ENCODE measurements at places on chromosomes 13 and 19. TPM values are rescaled to one million over a fixed set of nuclear protein-coding genes. Genes with fewer than 3 reads are reported as not detected.

GRCh38 chr19:41552558-41552957 lies 23.4 kb upstream of the CEACAM21 start:
- DNase-seq = no peak

Gene TMEM86B
- total RNA-seq = 1.6 TPM

DNA sequence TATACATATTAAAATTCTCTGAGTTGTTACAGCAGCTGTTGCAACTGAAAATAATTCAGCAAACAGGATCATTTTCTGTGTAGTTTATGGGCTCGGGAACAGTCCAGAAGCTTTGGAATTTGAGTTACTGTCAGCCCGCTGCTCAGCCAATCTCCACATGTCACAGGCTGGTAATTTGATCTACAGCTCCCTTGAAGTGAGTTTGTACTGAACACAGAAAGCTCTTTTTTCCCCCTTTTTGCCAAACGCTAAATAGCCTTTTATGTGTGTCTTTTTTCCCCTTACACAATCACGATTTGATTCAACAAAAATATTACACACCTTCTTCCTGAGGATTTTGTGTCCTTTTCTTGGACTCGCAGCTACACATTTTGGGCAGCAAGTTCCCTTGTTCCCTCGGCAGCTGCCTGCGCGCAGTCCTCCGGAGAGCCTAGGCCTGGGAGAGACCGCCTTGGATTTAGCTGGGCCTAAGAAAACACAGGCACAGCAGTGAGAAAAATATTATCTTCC lies 371.4 kb downstream of the KCNRG start:
- DNase-seq = no peak

- DNase-seq = no peak
These were observed 7.9 kb downstream of the INTS6 start for GRCh38 chr13:51444922-51445321.

DNA sequence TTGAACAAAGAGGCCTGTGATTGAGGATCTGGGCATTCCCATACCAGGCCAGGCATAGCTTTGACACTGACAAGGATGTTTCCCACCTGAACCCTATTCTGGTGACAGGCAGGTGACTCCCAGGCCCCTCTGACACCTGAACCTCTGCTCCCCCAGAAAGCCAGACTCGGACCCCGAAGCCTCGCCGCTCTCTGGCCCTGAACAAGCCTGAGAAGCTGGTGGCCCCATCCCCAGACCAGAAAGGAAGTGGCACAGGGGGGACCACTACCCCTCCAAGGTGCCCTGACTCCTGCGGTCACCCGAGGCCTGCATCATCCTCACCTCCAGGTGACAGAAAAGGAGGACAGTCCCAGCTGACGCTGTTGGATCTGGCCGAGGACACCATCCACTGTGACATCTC lies 14.7 kb downstream of the SIX5 start:
- peak; percentile 62 for DNase-seq

Gene CAPNS1
- 597 TPM for total RNA-seq

DNA sequence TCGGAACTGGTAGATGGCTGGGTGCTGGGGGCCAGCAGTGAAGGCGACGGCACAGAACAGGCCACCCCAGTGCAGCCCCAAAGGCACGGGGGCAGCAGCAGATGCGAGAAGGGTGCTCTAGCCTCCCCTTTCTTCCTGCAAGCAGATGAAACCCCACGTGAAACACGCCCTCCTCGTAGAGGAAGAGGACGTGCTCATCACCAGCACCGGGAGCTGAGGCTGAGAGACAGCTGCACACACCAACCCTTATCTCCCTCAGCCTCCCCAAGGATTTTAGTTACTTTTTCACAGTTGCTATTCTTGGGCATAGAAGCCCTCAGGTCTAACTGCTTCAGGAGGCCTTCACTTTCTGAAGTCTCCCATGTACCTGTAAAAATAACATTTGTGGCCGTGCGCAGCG lies 11.9 kb downstream of the ZNF787 start:
- no peak for DNase-seq

DNA sequence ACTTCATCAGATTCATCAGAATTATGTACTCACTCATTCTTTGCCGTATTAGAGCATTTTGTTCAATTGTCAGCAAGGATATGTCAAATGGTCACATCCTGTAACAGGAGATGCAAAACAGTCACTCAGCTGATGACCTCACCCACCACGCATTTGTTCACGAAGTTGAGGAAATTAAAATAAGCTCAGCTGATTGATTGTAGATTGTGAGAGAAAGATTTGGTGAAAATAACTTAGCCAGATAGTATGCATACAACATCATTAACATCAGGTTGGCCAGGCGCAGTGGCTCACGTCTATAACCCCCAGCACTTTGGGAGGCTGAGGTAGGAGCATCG lies 22.6 kb upstream of the CDC16 start:
- DNase-seq = no peak

GRCh38 chr19:8163759-8164158 lies 14.4 kb upstream of the FBN3 start:
- no peak for DNase-seq

DNA sequence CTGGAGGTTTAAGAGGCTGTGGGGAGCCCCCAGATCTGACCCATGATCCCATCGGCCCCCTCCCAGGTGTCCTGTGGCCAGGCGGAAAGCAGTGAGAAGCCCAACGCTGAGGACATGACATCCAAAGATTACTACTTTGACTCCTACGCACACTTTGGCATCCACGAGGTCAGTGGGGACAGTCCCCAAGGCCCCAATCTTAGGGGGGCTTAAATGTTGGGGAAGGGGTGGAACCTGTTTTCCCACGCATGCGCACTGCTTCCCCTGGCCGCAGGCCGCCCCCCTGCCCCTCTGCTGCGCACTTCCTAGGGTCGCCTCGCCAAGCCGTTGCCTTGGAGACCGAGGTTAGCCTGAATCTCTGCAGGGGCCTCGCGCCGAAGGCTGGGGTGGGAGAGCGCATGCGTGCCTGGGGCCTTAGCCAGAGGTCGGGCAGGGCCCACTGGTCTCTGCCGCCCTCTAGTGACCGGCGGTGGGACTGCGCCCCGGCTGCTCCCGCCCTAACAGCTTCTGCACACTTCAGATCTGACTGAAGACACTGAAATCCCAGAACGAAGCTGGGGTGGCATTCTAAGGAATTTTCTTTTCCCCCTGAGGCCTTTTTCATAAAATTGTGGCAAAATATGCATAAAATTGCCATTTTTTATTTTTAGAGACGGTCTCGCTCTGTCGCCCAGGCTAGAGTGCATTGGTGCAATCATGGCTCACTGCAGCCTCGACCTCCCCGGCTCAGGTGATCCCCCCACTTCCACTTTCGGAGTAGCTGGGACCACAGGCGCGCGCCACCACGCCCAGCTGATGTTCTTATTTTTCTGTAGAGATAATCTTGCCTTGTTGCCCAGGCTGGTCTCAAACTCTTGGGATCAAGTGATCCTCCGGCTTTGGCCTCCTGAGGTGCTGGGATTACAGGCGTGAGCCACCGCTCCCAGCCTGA lies 3.6 kb downstream of the PRMT1 start:
- peak; percentile 98 for DNase-seq

Gene SGCG
- total RNA-seq = 3.9 TPM

- DNase-seq = peak; percentile 99
These were observed at the start of gene ZSCAN18 for GRCh38 chr19:58097781-58098681. TSS of gene ZSCAN18 (minus strand) at chr19:58098231. CDS start at chr19:58090267, 7,964 bp downstream.

DNA sequence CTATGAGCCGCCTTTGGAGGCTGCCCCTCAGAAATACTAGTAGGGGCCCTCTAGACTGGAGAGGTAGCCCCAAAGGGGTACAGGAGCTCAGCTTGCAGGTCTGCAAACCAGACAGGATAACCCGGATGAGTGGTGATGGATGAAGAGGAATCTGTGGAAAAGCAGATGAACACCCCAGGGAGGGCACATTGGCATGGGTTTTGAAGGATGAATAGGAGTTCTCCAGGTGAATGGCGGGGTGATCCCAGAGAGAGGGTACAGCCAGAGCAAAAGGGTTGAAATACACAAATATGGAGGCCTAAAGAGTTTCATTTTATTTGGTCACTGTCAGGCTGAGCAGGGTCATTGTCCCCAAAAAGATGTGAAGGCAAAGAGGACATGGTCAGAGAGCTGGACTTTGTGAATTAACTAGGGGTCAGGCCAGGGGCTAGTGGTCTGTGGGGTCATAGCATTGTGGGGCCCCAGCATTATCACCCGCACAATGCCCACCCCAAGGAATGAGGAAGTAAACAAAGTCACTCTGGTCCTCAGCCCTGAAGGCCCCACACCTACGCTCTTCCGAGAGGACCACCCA lies 4.8 kb downstream of the NR2F6 start:
- no peak for DNase-seq

DNA sequence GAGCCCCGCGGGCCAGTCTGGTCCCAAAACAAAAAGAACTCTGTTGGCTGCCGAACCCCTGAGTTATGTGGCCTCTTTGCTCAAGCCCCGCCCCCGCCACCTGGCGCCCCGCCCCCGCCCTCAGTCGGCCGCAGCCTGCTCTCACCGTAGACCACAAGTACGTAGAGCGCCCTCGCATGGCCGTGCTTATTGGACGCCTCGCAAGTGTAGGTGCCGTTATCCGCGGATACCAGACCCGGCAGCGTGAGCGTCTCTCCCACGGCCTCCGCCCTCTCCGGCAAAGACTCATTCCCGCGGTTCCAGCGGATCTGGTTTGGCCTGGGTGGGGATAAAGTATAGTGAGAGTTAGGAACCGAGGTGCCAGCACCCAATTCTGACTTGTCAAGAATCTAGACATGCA lies 5.5 kb upstream of the ZNF428 start:
- DNase-seq = no peak

Gene BRSK1
- 9.2 TPM for total RNA-seq

- no peak for DNase-seq
These were observed 1292.2 kb downstream of the UQCRFS1 start for GRCh38 chr19:27920774-27921173.

- no peak for DNase-seq
These were observed 4.8 kb upstream of the C1QTNF9 start for GRCh38 chr13:24304620-24305019.

GRCh38 chr19:48798937-48799336 lies 11.9 kb downstream of the BCAT2 start:
- no peak for DNase-seq

Gene CCNE1
- total RNA-seq = 0.71 TPM

DNA sequence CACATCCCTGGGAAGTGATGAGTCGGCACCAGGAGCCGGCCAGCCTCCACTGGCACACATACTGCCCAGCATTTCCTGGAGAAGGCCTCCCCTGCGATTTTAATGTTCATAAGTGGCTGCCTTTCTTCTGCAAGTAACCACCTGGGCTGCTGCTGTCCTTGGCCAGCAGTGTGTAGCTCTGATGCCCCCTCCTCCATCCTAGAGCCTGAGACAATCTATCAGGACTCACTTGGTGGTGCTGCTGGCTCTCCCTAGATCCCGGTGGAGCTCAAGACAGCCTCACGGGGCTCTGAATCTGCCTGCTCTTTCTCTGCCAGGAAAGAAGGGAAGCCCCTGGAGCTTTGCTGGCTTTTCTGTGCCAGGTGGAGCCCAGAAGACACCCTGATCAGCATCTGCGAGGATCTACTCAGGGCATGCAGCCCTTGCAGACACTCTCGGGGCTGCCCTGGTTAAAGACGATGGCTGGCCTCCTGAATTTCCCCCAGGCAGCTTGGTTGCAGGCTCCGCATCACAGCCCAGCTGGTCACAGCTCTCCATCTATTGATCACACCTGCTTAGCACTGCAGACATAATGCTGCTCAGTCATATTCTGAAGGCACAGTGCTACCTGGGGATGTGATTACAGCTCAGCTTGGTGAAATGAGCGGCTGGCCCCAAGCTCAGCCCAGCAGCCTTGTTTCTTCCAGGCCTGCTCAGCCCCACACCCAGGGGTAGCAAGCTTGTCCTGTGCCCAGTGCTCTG lies 122.3 kb downstream of the ZDHHC20 start:
- DNase-seq = peak; percentile 38

- DNase-seq = no peak
These were observed 6.3 kb upstream of the ZNF358 start for GRCh38 chr19:7509625-7510024.

GRCh38 chr19:48556163-48556562 lies 4.2 kb downstream of the SULT2B1 start:
- DNase-seq = no peak

DNA sequence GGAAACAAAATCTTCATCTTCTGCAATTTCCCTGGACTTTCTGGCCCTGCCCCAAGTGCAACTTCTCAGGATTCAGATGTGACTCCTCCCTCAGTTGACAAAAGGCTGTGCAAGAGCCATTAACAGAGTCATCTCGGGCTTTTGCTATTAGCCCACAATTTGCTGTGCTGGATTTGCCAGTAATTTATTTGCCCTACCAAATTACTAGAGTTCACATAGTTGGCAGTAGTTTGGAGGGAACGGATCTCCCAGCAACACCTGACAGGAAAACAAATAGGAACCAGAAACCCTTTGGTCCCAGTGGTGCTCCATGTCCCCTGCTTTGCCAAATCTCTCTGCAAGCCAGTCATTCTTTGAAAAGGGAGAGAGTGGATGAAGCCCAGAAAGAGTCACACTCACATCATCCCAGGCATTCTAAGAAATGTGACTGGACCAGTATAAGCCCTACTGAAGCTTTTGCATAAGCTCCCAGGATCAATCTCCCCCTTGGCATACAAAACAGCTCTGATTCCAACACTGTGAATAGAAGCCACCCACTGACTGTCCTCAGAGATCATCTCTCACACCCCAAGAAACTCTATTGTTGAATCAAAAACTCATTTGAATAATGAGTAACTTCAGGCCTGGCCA lies 350.1 kb upstream of the NBEA start:
- DNase-seq = no peak

GRCh38 chr19:7788933-7789323 lies 25.9 kb downstream of the CLEC4M start:
- DNase-seq = no peak

Gene STARD13
- 34.2 TPM for total RNA-seq

DNA sequence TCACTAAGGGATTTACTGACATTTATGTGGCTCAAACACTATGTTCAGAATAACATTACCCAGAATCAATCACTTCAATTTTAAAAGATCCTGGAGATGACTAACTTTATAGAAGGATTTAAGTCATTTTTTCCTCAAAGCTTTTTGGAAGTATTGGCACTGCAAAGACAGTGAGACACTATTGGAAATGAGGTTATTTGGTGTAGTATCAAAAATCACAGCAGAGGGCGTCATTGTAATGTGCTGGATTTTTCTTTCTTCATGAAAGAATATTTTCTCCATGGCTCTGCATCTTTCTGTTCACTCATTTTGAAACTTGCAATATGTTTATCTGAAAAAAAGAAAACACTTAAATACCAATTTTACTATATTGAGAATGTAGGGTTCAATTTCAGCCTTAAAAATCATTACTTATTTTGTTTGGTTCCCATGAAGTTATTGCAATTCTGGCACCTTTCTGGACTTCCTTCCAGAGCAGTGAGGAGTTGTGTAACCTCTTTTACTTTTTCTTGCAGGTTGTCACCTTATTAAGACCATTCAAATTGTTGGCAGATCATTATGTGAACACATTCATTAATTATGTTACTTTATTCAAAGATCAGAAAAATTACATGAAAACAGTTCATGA lies 3.7 kb upstream of the CSNK1A1L start:
- no peak for DNase-seq

Gene ZNF8
- total RNA-seq = 5.1 TPM

All from posterior vena cava (tissue), 2 donors.